Endothelial cell of umbilical vein (primary cell): ENCODE measurements at places on chromosomes 13 and 19.

- H3K36me3 ChIP-seq, result peaks cover 43% of the 10 kb centered on the region
- no peak for DNase-seq
- H3K4me1 ChIP-seq, result no peaks in the 10 kb centered on the region
- no peak overlapping the region for H3K27ac ChIP-seq
- no peaks in the 10 kb centered on the region for H3K27me3 ChIP-seq
These were observed 9.4 kb downstream of the AP1M1 start for GRCh38 chr19:16207063-16207462.

GRCh38 chr13:24540236-24541126 lies 27.9 kb upstream of the PARP4 start:
- H3K27ac ChIP-seq, result no peak overlapping the region
- no peak overlapping the region for H3K4me3 ChIP-seq
- peaks cover 9% of the 10 kb centered on the region for H3K27me3 ChIP-seq
- peaks cover 3% of the 10 kb centered on the region for H3K4me1 ChIP-seq
- H3K36me3 ChIP-seq, result no peaks in the 10 kb centered on the region

DNA sequence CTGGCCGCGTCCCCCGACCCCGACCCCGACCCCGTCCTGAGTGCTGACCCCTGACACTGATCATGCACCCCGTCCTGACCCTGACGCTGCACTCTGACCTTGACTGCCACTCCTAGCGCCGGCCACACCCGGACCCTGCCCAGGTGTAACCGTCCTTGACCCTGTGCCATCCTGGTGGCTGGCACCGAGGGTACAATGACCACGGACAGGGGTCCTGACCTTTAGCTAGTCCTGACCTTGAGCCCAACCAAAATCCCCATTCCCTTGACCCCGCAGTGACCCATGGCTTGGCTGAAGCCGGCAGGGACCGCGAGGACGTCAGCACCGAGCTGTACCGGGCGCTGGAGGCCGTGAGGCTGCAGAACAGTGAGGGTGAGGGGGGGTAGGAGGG lies 25.9 kb downstream of the CLEC4M start:
- H3K27ac ChIP-seq, result no peak overlapping the region
- H3K36me3 ChIP-seq, result peaks cover 2% of the 10 kb centered on the region
- no peak for DNase-seq

- H3K27me3 ChIP-seq, result no peaks in the 10 kb centered on the region
- no peak overlapping the region for H3K27ac ChIP-seq
- no peak overlapping the region for H3K4me3 ChIP-seq
- no peaks in the 10 kb centered on the region for H3K36me3 ChIP-seq
- no peaks in the 10 kb centered on the region for H3K4me1 ChIP-seq
These were observed 2.0 kb upstream of the GNG14 start for GRCh38 chr19:12685831-12686230.

- no peak overlapping the region for H3K4me3 ChIP-seq
- DNase-seq, result peak; percentile 94
- H3K27ac ChIP-seq, result peak overlapping the region; percentile 71
- no peaks in the 10 kb centered on the region for H3K27me3 ChIP-seq
- peaks cover 23% of the 10 kb centered on the region for H3K4me1 ChIP-seq
These were observed 23.3 kb downstream of the PRR12 start for GRCh38 chr19:49614096-49614833.

- H3K27me3 ChIP-seq, result no peaks in the 10 kb centered on the region
- no peaks in the 10 kb centered on the region for H3K36me3 ChIP-seq
- no peak for DNase-seq
- no peak overlapping the region for H3K27ac ChIP-seq
These were observed 65.3 kb downstream of the PEPD start for GRCh38 chr19:33456076-33456844.

GRCh38 chr19:4594201-4594600 lies 34.7 kb upstream of the SEMA6B start:
- no peak overlapping the region for H3K27ac ChIP-seq
- no peak for DNase-seq
- H3K4me3 ChIP-seq, result no peak overlapping the region
- peaks cover 3% of the 10 kb centered on the region for H3K27me3 ChIP-seq

DNA sequence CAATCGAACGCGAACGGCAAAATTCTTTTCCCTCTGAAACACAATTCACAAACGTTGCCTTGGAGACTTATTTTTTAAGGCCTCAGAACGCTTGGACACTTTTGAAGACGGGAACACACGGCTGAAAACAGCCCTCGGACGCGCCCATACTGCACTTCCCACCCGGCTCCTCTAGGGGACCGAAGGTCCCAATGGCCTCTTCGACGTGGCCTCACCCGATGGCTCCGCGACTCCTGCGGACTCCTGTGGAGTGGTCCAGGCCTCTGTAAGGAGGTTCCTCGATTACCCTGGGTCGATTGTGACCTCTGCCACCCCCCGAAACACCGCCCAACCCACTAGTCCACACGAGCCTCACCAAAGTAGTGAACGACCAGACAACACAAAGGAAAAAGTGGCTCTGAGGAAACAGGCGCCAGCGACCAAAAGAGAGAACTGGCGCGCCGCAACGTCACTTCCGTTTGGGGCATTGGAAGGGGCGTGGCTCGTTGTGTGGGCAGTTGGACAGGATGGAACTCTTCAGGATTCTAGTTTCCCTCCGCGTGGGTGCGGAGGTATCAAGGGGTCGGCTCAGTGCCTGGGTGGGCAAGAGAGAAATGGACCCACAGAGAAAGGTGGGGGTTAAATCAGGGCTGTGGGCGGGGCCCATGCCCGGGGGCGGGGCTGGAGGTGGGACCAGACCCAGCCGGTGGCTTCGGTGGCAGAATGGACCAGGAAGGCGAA lies at the start of gene ZNF560:
TSS of gene ZNF560 (minus strand) at position 434 of the 720 bp plus-strand sequence. CDS start 23,303 bp downstream, outside the sequence.
- H3K36me3 ChIP-seq, result no peaks in the 10 kb centered on the region
- no peaks in the 10 kb centered on the region for H3K27me3 ChIP-seq
- H3K4me3 ChIP-seq, result no peak within 1 kb of the TSS
- no peaks in the 10 kb centered on the region for H3K4me1 ChIP-seq

DNA sequence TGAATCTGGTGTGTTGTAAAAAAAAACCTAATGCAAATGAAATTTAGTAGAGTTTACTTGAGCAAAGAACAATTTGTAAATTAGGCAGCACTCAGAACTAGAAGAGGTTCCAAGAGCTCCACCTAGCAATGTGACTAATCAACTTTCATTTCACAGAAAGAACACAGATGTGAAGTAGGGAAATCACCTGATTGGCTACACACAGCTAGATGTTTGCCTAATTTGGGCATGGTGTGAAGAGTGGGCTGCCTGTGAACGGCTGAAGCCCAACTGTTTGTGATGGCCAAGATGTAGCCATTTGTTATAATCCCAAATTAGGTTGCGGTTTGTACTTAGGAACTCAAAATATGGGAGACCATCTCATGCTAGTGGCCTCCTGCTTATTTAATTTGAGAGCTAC lies 724.4 kb upstream of the SLITRK5 start:
- no peak overlapping the region for H3K4me3 ChIP-seq
- H3K27me3 ChIP-seq, result no peaks in the 10 kb centered on the region
- no peaks in the 10 kb centered on the region for H3K36me3 ChIP-seq

- no peak overlapping the region for H3K27ac ChIP-seq
- H3K36me3 ChIP-seq, result no peaks in the 10 kb centered on the region
- H3K27me3 ChIP-seq, result no peaks in the 10 kb centered on the region
- peak; percentile 43 for DNase-seq
These were observed 8.9 kb downstream of the RTBDN start for GRCh38 chr19:12825254-12826131.

DNA sequence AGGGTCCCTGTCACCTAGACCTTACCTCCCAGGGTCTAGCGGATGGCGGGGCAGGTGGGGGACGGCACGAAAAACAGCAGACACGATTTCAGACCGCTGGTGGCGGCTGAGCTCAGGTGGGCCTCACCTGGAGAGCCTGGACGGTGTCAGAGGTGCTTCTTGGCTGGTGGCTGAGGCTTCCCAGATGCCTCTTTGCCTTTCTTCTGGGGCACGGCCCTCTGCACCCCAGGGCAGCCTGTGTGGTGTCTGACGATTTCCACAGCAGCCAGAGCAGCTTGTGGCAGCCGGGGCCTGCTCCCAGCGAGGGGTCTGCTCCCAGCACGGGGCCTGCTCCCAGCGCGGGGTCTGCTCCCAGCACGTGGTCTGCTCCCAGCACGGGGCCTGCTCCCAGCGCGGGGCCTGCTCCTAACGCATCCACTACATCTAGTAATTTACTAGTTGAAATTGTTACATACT lies 66.7 kb downstream of the ATP11A start:
- H3K36me3 ChIP-seq, result no peaks in the 10 kb centered on the region
- no peaks in the 10 kb centered on the region for H3K27me3 ChIP-seq
- no peak for DNase-seq
- no peak overlapping the region for H3K27ac ChIP-seq
- H3K4me1 ChIP-seq, result peaks cover 15% of the 10 kb centered on the region

DNA sequence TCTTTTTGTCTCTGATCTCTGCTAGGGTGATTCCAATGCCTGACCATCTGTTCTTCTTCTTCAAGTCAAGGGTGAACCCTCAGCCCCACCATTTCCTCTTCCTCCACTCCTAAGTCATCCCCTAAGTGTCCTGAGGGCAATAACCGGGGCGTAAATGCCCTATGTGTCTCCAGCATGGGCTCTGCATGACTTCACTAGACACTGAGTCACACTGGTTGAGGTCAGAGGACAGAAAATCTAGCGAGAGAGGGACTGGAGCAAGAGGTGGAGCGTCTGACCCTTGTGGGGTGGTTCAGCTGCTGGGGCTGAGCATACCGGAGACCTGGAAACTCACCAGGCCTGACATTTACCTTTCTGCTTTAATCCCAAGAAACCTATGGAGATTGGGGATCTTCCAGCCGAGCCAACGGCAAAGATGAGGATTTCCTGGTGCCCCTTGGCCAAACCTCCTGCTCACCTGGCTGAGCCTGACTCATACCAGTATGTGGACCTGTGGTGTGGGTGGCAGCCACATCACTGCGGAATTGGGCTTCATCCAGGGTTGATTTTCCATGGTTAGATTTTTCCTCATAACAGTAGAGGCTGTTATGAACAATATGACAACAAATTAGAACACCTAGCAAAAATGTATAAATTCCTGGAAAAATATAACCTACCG lies 26.9 kb downstream of the SCGB2B2 start:
- H3K36me3 ChIP-seq, result no peaks in the 10 kb centered on the region
- no peaks in the 10 kb centered on the region for H3K4me1 ChIP-seq
- no peak for DNase-seq
- no peak overlapping the region for H3K4me3 ChIP-seq
- no peak overlapping the region for H3K27ac ChIP-seq

GRCh38 chr13:42651936-42652641 lies 78.1 kb downstream of the TNFSF11 start:
- H3K27ac ChIP-seq, result no peak overlapping the region
- no peak for DNase-seq
- peaks cover 4% of the 10 kb centered on the region for H3K27me3 ChIP-seq
- no peaks in the 10 kb centered on the region for H3K36me3 ChIP-seq
- H3K4me3 ChIP-seq, result no peak overlapping the region
- H3K4me1 ChIP-seq, result no peaks in the 10 kb centered on the region

- DNase-seq, result peak; percentile 94
- no peak within 1 kb of the TSS for H3K4me3 ChIP-seq
- no peaks in the 10 kb centered on the region for H3K36me3 ChIP-seq
These were observed at the start of gene PLPPR2 for GRCh38 chr19:11355160-11356073. Gene PLPPR2, plus strand, starts transcription at chr19:11355432. Its CDS starts 2,242 bp downstream, at chr19:11357674.

- peaks cover 5% of the 10 kb centered on the region for H3K27me3 ChIP-seq
- H3K36me3 ChIP-seq, result no peaks in the 10 kb centered on the region
- H3K4me3 ChIP-seq, result no peak overlapping the region
- H3K27ac ChIP-seq, result no peak overlapping the region
These were observed 81.7 kb downstream of the RAP2A start for GRCh38 chr13:97515643-97516042.

- H3K36me3 ChIP-seq, result no peaks in the 10 kb centered on the region
- DNase-seq, result peak; percentile 5
- H3K4me1 ChIP-seq, result no peaks in the 10 kb centered on the region
- no peak overlapping the region for H3K4me3 ChIP-seq
- no peaks in the 10 kb centered on the region for H3K27me3 ChIP-seq
These were observed 54.1 kb upstream of the MAB21L1 start for GRCh38 chr13:35530581-35530980.

- no peak for DNase-seq
- no peaks in the 10 kb centered on the region for H3K36me3 ChIP-seq
- no peak within 1 kb of the TSS for H3K4me3 ChIP-seq
- H3K4me1 ChIP-seq, result no peaks in the 10 kb centered on the region
- no peaks in the 10 kb centered on the region for H3K27me3 ChIP-seq
These were observed at the start of gene PRTN3 for GRCh38 chr19:840519-841206. Gene PRTN3, plus strand, starts transcription at chr19:840999. Its CDS starts 10 bp downstream, at chr19:841009.

GRCh38 chr19:58559275-58560006 lies 1.0 kb upstream of the UBE2M start:
- H3K4me3 ChIP-seq, result peak overlapping the region; percentile 20
- peaks cover 10% of the 10 kb centered on the region for H3K36me3 ChIP-seq
- H3K27ac ChIP-seq, result peak overlapping the region; percentile 83
- H3K27me3 ChIP-seq, result peaks cover 11% of the 10 kb centered on the region
- H3K4me1 ChIP-seq, result peaks cover 40% of the 10 kb centered on the region

DNA sequence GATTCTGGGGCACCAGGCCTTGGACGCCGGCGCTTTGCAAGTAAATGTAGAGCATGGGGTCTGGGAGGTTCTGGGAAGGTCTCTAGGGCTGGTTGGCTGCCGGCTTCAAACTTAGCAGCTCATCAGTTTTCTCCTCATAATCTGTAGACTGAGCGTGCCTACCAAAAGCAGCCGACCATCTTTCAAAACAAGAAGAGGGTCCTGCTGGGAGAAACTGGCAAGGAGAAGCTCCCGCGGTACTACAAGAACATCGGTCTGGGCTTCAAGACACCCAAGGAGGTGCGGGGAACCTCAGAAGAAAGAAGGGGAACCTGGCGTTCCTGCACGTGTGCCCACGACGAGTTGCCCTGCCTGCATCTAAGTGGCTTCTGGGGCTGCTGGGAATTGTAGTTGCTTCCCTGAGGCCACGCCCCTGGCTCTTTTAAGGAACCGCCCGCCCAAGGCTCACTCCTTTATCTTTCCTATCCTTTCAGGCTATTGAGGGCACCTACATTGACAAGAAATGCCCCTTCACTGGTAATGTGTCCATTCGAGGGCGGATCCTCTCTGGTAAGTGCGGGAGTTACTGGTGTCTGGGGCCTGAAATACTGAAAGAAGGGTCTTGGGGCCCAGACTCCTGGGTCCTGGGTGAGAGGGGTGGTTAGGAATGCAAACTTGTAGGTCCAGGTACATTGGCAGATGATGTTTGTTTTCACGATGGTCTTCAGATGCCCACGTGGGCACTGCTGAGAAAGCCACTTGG lies 984 bp downstream of the RPS11 start:
- peak; percentile 49 for DNase-seq
- peak overlapping the region; percentile 97 for H3K4me3 ChIP-seq
- peaks cover 15% of the 10 kb centered on the region for H3K36me3 ChIP-seq
- peak overlapping the region; percentile 91 for H3K27ac ChIP-seq
- H3K4me1 ChIP-seq, result peaks cover 36% of the 10 kb centered on the region

GRCh38 chr13:91889641-91890040 lies 491.2 kb downstream of the GPC5 start:
- no peak for DNase-seq
- no peaks in the 10 kb centered on the region for H3K36me3 ChIP-seq
- H3K27ac ChIP-seq, result no peak overlapping the region

DNA sequence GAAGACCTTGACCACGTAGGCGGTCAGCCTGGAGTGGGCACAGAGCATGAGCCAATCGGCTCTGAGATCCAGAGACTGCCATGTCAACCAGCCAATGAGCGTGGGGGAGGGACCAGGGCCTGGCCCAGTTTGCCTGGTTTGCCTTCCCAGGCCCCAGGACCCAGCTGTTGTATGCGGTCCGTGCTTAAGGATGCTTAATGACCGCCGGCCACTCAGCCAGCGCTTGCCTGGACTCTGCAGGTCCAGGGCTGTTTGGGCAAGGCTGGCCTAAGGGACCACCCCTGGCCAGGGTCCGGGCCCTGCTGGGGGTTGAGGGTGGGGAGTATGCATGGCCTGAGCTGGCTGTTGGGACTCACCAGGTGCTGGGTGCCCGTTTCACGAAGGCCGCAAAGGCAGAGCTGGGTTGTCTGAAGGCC lies 23.1 kb upstream of the TNFSF14 start:
- H3K4me1 ChIP-seq, result no peaks in the 10 kb centered on the region
- H3K36me3 ChIP-seq, result no peaks in the 10 kb centered on the region
- no peaks in the 10 kb centered on the region for H3K27me3 ChIP-seq
- no peak for DNase-seq
- H3K27ac ChIP-seq, result no peak overlapping the region
- H3K4me3 ChIP-seq, result no peak overlapping the region
